NCI-H1417 treated with DMSO at 0.1 percent for 48 hours (cell line): ENCODE measurements at places on chromosomes 12 and 14.

GRCh38 chr12:106750524-106750923 is 24.0 kb upstream of the RIC8B start:
- no peak for DNase-seq

DNA sequence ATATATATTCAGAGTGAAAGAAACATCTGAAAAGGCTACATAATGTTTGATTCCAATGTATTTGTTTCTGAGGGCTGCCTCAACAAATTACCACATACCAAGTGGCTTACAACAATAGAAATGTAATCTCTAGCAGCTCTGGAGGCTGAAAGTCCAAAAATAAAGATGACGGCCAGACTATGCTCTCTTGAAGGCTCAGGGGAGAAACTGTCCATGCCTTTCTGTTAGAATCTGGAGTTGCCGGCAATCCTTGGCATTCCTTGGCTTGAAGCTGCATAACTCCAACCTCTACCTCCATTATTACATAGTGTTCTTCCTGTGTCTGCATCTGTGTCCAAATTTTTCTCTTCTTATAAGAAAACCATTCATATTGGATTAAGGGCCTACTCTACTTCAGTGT is 68.1 kb upstream of the PLEKHG7 start:
- no peak for DNase-seq

DNA sequence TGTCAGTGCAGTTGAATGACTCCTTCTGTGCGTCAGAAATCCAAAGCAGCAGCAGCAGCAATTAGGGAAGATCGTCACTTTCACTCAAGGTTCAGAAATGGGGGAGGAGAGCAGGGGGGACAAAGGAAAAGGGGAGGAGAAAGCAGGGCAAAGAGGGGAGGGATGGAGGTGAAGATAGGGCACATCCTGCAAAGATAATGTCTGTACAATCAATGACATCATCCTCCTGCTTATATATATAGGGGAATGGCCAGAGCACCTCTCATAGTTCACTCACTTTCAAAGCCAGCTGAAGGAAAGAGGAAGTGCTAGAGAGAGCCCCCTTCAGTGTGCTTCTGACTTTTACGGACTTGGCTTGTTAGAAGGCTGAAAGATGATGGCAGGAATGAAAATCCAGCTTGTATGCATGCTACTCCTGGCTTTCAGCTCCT is at the start of gene NTS:
Gene NTS (plus strand): TSS at position 265 of the 431 bp plus-strand sequence. CDS start 109 bp downstream, at position 374.
- no peak for DNase-seq

GRCh38 chr14:67166450-67166853 is 22.8 kb upstream of the GARIN2 start:
- DNase-seq, result no peak

GRCh38 chr12:92544322-92544721 is 158.5 kb upstream of the PLEKHG7 start:
- no peak for DNase-seq

- no peak for DNase-seq
These were observed 14.5 kb upstream of the DUSP6 start for GRCh38 chr12:89366676-89367364.

DNA sequence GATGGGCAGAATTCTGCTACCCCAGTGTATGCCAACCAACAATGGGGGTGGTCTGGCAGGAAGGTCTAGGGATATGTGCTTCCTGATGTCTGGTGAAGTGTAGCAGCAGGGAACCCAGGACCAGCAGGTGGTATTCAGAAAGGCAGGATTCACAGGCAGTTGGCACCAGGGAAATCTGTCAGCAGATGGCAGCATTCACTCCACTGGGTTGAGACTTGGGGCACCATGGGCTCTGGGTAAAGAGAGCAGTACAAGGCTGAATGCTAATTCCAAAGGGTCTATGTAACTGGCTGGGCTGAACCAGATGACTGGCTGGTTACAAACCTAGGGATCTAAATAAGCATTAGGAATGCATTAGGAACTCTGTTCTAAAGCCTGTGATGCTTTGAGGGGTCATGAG is 466.9 kb upstream of the STXBP6 start:
- DNase-seq, result no peak

- DNase-seq, result no peak
These were observed 51.8 kb downstream of the PPP2R5C start for GRCh38 chr14:101813171-101813759.

GRCh38 chr14:87813686-87814085 is 179.3 kb downstream of the GALC start:
- DNase-seq, result no peak

GRCh38 chr14:103563844-103564505 is 1.2 kb downstream of the COA8 start:
- no peak for DNase-seq

GRCh38 chr14:95958105-95958504 is 81.1 kb upstream of the C14orf132 start:
- DNase-seq, result no peak

DNA sequence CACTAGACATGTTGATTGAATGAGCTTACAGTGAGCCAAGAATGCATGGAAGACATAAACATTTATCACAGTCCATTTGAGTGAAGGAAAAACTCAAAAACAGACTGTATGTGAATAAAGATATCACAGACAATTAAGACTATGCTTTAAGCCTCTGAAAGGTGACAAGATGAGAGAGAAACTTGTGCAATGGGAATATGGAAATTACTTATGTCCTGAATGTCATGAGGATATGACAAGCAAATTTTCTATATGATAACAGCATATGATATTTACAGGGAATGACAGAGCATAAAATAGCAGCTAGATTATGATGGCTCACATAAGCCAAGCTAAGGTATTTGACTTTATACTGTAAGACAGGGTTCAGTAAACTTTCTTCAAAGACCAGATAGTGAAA is 1153.1 kb upstream of the USP15 start:
- no peak for DNase-seq

GRCh38 chr12:51219322-51219721 is 1.5 kb upstream of the POU6F1 start:
- no peak for DNase-seq

- peak; percentile 98 for DNase-seq
These were observed 6.0 kb upstream of the CHD4 start for GRCh38 chr12:6613015-6613775.

DNA sequence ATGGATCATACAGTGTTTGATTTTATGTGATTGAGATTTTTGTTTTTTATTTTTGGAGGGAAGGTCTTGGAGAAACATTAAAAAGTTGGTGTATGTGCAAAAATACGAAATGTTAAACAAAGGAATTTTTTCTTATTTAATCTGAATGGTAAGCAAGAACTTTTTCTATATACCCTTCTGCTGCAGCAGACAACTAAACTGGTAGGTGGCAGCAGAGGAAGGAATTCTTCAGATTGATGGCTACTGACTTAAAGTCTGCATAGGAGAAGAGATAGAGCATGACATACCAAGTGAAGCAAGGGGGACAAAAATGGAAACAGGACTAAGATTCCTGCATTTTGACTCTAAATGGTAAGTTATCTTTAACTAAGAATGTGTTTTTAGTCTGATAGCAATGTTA is 42.0 kb upstream of the A2ML1 start:
- no peak for DNase-seq

- DNase-seq, result no peak
These were observed 214.0 kb downstream of the RGS6 start for GRCh38 chr14:72146241-72146640.

DNA sequence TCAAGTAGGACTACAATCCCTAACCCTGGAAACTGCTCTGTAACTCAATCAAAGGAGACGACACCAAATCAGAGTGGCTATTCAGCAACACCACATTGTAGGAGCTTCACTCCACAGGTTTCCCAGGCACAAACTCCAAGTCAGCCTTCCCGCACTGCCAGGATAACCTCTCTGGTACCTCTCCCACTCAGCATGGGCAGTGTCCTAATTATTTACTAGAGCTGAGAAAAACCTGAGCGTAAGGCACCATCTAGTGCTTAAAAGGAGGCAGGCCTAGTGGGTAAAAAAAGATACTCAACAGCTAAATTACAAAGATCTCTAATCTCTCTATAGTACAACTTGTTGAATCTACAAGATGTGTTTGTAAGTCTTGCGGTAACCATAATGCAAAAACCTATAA is 36.1 kb downstream of the PARP11 start:
- no peak for DNase-seq

- DNase-seq, result no peak
These were observed 130.8 kb upstream of the FLRT2 start for GRCh38 chr14:85399186-85399585.

DNA sequence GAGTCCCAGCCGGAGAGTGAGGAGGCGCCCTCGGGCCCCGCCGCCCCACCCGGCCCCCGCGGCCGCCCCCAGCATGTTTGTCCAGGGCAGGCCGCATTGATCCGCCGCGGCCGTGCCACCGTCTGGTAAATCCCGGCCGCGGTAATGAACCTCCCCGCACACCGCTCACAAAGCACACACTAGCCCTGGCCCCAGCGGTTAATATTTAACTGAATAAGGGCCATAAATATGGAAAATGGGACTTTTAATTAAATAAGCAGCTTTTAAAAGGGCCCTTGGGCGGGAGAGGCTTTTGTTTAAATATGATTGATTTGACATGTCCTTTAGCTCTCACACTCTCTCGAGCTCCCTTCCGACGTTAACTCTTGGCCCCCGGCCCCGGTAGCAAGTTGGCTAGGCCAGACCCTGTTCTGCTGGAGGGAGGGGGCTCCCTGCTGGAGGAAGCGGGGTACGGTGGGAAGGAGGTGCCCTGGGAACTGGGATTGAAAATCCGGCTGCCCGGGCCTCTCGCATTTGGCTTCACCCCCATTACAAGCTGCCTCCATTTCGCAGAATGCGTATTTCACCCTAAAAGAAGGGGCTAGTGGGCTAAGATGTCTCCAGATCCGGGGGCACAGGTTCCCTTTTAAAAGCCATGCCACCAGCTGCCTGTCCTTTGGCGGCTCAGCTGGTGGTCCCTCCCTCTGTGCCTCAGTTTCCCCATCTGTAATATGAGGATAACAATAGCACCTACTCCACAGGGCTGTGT is 199.8 kb downstream of the RBM19 start:
- no peak for DNase-seq

- DNase-seq, result no peak
These were observed 1.1 kb downstream of the ANKRD52 start for GRCh38 chr12:56257071-56257470.

GRCh38 chr12:86670986-86671385 is 414.8 kb upstream of the MGAT4C start:
- DNase-seq, result no peak

- no peak for DNase-seq
These were observed 65.9 kb downstream of the PTPRQ start for GRCh38 chr12:80509781-80510556.

DNA sequence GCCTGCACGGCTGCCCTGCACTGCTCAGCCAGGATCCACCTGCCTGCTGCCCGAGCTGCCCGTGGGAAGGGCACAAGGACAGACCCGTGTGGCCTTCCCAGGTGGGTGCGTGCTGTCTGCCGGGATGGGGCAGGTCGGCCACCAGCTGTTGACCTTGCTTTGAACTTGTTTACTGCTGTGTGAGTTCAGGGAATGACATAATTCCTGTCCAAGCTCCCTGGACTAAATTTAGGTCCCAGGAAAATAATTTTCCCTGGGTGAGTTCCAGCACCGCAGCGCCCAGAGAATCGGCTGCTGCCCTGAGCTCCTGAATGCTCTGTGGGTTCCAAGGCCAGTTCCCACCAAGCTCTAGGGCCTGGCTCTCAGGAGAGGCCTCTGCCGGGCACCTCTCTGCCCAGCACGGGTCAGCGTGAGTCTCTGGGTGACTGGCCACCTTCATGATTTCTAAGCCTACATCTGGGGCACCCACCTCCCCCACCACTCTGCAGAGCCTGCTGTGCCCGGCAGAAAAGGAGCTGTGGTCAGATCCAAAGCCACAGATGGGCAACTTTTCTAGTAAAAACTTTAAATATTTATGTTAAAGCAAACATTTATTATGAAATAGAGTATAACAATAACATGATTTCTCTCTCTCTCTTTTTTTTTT is 27.2 kb upstream of the MLXIP start:
- no peak for DNase-seq

DNA sequence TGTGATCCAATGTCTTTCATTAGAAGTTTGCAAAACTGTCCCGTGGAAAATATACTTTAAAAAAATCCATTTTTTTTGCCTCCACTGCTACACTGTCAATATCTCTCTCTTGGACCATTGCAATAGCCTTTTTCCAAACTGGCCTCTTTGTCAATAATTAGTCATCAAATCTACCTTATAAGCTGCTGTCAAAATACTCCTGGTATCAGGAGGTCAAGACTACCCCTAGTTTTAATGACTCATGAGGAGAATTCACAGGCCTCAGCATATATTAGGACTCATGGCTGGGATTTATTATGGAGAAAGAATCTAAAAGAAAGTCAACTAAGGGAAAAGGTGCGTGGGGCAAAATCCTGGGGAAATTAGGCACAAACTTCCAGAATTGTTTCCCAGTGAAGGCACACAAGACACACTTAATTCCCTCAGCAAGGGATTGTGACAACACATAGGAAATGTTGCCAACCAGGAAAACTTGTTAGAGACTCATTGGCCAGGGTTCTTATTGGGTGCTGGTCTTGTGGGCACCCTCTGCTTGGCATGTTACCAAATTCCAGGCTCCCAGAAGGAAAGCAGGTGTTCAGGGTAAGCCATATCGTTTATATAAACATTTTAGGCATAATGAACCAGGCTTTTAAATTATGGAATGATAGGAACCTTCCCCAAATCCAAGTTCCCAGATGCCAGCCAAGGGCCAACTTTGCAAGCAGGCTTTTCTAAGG is 56.1 kb downstream of the TMEM117 start:
- no peak for DNase-seq
